IPS-NIHi11 (cell line): ENCODE measurements at places on chromosomes 2 and 18.

DNA sequence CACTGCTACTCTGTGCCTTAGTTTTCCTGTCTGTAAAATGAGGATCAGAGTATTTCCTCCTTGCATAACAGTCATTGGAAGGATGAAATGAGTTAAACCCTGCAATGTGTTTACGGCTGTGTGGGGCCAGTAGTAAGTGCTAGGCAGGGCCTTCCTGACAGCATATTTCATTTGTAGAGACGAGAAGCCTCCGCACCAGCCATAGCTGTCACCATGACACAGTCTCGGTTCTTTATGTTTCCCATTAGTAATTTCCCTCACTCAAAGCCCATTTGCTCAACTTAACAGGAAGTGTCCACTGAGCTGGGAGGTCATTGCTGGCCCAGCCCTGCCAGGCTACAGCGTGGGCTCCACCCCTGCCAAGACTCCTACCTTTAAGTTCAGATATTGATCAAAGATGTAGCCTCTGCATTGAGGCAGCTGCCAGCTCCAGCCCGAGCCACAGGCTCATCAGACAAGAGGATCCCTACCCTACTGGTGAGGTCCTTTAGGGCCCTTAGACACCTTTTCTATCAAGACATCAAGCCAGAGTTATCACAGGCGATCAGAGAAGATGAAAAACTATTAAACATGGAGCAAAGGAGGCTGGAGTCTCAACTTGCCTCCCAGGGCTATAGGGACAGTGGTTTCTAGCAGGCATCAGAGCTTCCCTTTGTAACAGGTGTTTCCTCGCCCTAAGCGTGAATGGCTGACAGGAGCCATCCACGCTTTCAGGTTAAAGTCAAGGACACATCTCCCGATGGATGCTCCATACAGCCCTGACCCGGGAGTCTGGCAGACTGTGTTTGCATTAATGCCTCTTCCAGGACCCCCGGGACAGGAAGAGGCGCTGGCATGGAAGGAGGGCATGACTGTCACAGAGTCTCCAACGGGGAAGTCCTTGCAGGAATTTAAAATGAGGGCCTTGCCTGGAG is 251.7 kb downstream of the NDUFA10 start:
- no peak for DNase-seq

DNA sequence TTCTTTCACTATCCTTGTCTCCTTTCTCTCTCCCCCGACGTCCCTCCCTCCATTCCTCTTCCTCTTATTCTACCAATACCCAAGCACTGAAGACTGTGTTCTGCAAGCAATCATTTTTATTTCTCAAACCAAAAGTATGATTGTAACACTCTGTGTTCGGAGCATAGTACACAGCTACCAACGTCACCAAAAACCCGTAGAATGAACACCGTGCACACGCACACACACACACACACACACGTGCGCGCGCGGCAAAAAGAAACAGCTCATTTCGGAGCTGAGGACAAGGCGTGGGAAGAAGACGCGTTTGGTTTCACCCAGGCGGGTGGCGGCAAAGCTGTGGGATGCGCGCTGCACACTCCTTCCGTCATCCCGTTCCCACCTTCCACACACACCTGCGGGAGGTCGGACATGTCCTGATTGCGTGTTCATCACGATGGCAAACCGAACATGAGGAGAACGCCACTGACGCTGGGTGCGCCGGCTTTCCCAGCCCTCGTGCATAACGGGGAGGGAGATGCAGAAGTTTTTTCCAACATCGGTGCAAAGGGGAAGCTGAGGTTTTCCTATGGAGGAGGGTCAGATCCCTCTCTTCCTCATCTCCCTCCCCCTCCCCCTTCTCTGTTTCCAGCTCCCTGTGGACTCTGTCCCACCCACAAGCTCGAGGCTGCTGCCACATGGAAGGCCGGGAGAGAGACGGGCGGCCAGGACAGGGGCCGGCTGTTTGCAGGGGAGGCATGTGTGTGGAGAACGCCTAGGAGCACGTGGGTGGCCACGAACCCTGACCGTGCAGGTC is 20.4 kb downstream of the MBP start:
- no peak for DNase-seq

- no peak for DNase-seq
Observed at GRCh38 chr2:172436889-172437288, 9.5 kb downstream of the ITGA6 start.

GRCh38 chr18:6256521-6256920 is 158.2 kb downstream of the L3MBTL4 start:
- DNase-seq: no peak

GRCh38 chr2:190535121-190535439 is 558 bp upstream of the NEMP2 start:
- no peak for DNase-seq

- no peak for DNase-seq
Observed at GRCh38 chr2:120873958-120874887, 138.6 kb downstream of the GLI2 start.

GRCh38 chr2:57892920-57893319 is 153.7 kb upstream of the VRK2 start:
- no peak for DNase-seq

DNA sequence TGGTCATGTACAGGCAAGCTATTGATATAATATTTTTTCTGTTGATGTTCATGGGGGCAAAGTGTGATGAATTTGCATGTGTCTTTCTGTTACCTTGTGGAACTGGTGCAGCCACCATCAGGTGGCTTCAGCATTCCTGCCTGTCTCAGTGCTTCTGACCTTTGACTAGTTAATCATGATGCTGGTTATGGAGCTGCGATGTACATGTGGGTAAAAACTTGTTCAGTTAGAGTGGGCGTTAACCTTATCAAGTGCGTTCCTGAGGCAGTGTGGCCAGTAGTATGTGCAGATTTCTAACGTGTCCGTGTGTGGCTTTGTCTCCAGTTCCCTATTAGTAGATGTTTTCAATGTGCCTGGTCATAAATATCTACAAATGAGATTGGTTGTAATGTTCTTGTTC is 127.4 kb upstream of the ZSWIM2 start:
- DNase-seq: no peak

DNA sequence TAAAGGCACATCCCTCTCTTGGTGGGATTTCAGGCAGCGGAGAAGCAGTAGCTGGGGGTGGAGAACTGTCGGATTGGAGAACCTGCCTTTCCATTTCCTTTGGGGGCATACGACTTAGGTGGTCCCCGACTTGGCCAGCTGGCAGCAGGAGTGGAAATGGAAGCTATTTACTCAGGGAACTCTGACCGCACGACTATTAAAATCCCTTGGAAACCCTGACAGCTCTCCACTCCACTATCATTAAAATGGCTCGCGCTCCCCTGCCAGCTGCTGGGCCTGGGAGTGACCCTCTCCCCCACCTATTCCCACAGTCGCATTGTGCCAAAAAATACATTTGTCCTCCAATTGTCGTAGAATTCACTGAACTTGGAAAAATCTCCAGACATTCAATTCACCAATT is 77.7 kb upstream of the APCDD1 start:
- no peak for DNase-seq

GRCh38 chr2:160334028-160334741 is 134.1 kb upstream of the ITGB6 start:
- no peak for DNase-seq

DNA sequence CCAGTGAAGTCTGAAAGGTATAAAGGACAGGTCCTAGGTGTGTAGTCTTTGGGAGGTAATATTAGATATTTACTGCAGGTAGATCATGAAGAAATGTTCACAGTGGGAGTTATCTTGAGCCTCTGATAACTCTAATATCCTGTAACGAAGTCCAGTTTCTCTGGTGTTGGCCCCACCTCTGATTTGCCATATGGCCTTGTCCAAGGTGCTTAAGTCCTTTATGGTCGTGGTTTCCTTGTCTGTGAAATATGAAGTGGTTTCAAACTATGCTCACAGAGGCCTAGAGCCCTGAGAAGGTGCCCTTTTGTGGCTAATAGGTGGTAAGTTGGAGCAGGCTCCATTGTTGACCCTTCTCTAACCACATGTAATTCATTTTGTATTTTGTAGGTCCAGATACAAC is 190.7 kb downstream of the ICOS start:
- peak; percentile 30 for DNase-seq

DNA sequence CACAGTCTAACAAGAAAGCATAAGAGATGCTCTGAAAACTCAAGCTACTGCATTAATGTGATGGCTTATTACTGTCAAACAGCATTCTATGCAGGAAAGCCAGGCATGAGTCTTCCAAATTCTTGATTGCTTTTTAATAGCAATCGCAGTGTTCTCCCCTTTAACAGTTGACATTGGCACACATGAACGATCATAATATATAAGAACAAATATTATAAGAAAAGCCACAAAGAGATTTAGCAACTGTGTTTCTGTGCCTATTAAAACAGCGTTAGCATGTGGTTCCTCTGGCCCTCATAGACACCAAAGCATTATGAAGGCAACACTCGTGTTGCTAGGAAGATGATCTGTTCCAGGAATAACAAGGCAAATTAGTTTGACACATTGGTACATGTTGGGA is 245.0 kb downstream of the ACKR3 start:
- no peak for DNase-seq

DNA sequence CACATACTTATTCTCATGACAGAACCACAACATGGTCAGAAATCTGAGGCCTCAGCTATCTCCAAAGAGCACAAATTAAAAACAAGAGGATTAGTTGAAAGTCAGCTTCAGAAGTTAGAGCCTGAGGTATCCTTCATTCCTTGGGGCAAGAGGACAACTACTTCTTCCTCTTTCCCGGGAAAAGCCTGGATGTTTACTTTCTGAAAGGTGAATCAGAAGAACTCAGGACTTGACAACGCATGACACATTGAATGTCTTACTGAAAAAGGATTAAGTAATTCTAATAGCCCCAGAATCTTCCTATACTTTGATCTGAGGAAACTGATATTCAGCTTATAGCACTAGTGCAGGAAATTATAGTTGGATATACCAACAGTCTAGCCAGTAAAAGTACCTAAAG is 573.2 kb downstream of the METTL4 start:
- no peak for DNase-seq

DNA sequence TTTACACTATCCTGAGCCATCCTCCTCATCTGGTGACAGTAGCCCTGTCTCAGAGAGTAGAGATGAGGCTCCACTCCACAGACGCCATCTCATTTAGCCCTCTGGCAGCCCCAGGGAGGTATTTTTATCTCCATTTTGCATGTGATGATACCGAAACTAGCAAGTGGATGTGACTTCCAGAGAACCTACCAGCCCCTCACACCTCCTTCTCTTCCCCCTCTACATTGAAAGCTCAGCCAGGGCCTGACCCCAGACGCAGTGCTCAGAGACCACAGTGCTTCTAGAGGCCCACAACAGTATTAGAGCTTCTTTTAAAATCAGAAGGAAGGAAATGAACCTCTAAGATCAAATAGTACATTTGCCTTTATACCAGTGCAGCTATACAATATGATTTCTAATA is 8.3 kb downstream of the GYPC start:
- no peak for DNase-seq

DNA sequence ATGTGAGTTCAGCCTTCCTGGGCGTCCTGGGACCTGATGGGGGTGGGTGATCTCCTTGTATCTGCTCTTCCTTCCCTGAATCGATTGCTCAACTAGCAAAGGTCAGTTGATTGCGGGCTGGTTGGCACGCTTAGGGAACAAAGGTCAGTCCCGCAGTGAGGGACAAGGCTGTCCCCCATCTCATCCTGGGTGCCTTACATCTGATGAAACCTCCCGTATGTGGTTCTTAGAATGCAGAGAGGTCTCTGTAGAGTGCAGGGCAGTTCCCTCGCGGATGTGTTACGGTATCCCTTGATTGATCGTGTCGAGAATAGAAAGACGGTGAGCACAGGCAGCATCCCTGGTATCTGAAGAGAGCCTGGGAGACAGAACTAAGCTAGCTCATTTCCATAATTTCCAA is 56.4 kb upstream of the RBM44 start:
- no peak for DNase-seq

DNA sequence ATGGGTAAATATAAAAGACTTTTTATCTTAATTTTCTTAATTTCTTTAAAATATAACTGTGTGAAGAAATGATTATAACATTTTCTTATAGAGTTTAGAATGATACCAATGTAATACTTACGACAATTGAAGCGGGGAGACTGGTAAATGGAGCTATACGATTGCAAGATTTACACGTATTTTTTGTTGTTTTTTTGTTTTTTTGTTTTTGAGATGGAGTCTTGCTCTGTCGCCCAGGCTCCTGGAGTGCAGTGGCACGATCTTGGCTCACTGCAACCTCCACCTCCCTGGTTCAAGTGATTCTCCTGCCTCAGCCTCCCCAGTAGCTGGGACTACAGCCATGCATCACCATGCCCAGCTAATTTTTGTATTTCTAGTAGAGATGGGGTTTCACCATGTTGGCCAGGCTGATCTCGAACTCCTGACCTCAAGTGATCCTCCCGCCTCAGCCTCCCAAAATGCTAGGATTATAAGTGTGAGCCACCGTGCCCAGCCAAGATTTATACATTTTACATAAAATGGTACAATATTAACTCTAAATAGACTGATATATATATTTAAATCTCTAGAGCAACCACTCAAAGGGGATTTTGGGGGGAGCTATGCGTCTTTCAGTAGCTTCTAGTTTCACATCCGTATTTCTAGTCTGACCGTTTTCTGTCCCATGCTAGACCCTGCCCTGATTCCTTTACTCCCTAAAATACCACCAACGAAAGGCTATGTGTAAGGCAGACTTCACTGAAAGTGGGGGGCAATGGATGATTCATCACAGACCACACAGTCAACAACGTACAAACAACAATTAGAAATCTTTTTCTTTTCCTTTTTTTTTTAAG is 28.2 kb upstream of the ATG16L1 start:
- DNase-seq: no peak

DNA sequence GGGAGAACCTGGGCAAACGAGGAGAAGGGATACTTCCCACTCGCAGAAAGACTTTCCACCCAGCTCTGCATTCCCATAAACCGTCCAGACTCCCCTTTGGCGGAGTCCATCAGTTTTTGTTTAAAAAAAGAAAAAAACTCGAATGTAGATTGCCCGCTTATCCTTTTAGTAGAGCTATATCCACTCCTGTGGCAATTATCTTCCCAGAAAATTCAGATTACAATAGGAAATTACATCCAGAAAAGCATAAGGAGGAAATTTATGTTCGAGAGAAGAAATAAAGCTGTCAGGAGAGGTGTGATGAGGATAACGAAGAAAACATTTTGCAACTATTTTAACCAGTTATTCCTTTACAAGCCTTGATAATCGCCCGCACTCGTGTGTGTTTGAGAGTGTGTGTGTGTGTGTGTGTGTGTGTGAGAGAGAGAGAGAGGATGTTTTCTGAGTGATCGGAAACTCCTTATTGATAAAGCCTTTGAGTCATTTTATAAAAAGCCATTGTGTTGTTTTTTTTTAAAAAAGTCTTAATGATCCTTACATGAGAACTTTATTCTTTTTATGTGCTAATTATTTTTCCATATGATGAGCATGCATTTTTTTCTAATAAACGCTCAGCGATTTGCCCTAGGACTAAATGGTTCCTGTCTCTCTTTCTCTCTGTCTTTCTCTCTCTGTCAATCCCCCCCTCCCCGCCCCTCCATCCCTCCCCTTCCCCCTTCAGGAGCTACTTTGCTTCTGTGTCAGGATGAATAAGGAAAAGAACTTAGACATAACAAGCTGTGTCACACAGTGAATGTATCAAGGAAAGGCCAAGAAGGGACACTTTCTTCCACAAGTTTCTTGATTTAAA is 1.1 kb upstream of the PPP3R1 start:
- no peak for DNase-seq
